Breast epithelium (tissue), 4 donors: ENCODE measurements at places on chromosomes 5 and 9. TPM values are rescaled to one million over a fixed set of nuclear protein-coding genes. Genes with fewer than 3 reads are reported as not detected.

Gene SLCO6A1
- total RNA-seq, result not detected

- no peak for DNase-seq
These were observed 28.0 kb downstream of the LCP2 start for GRCh38 chr5:170269579-170269978.

Gene NIM1K
- 0.29 TPM for total RNA-seq

- DNase-seq, result no peak
These were observed 121.6 kb downstream of the OXCT1 start for GRCh38 chr5:41748631-41749030.

Gene ANKRD31
- total RNA-seq, result 0.66 TPM

DNA sequence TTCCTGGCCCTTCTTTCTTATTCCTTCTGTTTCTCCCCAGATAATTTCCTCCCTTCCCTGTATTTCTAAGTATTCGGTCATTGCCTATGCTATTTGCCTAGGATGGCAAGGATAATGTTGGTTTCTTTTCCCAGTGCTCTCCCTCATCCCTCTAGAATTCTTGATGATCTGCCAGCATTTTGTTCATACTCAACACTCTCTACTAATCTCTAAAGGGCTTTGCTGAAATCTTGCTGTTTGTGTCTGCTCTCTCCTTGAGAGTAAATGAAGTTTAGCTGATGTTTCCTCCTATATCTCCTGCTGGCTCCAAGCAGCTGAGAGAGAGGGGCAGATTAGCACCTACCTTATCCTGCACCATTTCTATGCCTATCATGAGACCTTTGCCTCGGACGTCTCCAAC lies 38.1 kb downstream of the AGXT2 start:
- no peak for DNase-seq

GRCh38 chr9:28207657-28208056 lies 634.4 kb upstream of the C9orf72 start:
- DNase-seq, result no peak
